ENCODE measurements at places on chromosomes 4 and X.
A peak's percentile ranks its signal among the peaks of the same experiment; 100 is the strongest.

- DNase-seq, result no peak
Measured at GRCh38 chr4:4984186-4984585, 35.1 kb downstream of the CYTL1 start.

DNA sequence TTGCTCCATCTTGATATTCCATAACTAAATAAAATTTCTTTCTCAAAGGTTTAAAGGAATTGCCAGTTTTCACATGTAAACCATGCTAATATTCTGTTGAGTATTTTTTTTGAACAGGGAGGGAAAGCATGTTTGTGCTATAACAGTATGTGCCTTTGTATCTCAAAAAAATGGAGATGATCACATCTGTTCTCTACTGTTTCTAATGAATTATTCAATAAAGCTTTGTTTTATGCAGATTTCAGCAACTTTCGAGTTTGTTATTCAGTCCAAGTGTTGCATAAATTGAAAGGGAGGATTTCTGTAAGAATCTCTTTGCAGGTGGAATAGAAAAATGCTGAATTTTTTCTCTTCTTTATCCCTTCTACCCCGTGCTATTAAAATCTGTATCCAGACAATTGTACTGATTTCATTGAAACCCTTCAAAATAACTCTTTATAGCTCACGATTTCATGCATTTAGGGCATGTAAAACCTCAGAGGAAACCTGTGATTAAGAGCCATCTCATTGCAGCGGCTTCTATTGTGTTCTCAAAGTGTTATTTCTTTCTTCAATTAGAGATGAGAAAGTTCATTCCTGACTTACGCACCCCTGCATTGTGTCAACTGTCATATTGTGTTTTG, 42.1 kb downstream of the NEIL3 start:
- DNase-seq, result no peak

GRCh38 chr4:182874304-182874751, 42.9 kb downstream of the DCTD start:
- DNase-seq, result no peak

- DNase-seq, result no peak
Measured at GRCh38 chrX:106249706-106250379, 81.7 kb downstream of the PWWP3B start.

GRCh38 chrX:12463052-12463451, 324.8 kb downstream of the FRMPD4 start:
- no peak for DNase-seq

DNA sequence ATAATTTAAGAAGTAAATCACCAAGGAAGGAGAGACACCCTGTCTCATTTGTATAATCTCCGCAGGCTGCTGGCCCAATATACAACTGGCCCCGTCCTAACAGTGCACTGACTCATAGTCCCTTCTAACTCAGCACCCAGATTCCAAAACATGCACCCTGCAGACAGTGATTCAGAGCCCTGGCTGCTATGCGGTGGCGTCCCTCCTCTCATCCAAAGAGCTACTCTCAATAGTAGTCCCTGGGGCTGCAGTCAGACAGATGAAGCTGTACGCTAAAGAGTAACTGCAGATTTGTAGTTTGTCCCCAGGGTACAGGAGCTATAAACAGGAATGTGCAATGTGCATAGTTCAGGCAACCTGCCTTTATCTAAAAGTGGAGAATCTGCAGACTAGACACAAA, 23.0 kb downstream of the GABRA3 start:
- DNase-seq, result no peak

DNA sequence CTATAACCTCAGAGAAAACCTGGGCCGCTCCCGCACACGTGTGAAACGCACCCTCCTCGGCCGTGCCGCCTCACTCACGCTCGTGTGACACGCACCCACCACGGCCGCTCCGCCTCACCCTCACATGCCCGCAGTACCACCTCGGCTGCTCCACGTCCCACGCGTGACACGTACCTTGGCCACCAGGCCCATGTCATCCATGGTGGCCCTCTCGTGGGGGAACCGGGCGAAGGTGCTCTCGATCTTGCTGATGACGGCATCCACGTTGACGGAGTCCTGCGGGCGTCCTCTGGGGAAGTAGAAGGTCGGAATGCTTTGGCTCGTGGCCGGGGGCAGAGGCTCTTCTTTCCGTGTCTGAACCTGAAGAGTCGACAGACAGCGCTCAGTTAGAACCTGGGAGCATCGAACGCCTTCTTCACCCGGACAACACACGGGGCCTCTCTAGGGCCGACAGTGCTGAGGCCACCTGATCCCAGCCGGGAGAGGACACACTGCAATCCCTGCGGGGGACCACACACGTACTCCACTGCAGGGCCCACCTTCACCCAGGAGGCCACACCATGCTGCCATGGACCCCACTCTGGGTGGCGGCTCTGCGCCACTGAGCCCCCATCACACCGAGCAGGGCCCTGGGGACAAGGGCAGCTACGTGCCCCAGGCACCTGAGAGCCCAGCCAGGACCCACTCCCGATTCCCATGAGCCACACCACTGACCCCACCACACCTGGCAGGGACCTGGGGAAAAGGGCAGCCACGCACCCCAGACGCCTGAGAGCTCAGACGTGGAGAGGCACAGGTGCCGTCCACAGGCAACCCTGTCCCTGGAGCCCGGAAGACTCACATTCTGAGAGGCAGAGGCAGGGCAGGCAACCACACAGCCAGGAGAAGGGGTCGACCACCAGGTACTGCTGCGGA, 25.2 kb downstream of the PPP2R3B start:
- no peak for DNase-seq

- peak; percentile 48 for DNase-seq
Measured at GRCh38 chrX:15903186-15903681, 48.6 kb upstream of the AP1S2 start.

DNA sequence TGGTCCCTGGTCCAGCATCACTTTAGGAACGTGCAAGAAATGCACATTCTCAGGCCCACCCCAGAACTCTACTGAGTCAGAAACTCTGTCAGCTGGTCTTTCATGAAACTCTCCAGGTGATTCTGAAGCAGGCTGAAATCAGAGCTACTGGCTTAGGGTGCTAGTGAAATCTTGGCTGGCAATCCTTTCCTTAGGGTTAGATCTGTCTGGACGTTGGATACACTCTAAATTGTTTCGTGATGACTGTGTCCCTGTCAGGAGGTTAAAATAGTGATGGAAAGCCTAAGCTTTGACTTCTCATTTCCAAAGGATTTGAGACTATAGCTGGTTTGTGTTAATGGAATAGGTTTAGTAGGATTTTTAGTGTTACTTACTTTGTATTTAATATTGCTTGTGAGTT, 99.1 kb downstream of the ARHGAP10 start:
- no peak for DNase-seq

- DNase-seq, result no peak
Measured at GRCh38 chr4:61428950-61429349, 228.8 kb downstream of the ADGRL3 start.

- DNase-seq, result no peak
Measured at GRCh38 chrX:136647677-136648360, at the start of gene CD40LG. CD40LG (plus strand) TSS chrX:136648158; CDS start chrX:136648249, 91 bp downstream.
